Activated CD4-positive, alpha-beta T cell treated with anti-CD3 and anti-CD28 coated beads for 48 hours (primary cell): ENCODE measurements at places on chromosomes 2 and 18.

GRCh38 chr18:76589866-76590265 lies 94.8 kb upstream of the ZNF516 start:
- DNase-seq = no peak

- peak; percentile 81 for DNase-seq
These were observed 206.2 kb downstream of the ARL4C start for GRCh38 chr2:234290671-234291070.

DNA sequence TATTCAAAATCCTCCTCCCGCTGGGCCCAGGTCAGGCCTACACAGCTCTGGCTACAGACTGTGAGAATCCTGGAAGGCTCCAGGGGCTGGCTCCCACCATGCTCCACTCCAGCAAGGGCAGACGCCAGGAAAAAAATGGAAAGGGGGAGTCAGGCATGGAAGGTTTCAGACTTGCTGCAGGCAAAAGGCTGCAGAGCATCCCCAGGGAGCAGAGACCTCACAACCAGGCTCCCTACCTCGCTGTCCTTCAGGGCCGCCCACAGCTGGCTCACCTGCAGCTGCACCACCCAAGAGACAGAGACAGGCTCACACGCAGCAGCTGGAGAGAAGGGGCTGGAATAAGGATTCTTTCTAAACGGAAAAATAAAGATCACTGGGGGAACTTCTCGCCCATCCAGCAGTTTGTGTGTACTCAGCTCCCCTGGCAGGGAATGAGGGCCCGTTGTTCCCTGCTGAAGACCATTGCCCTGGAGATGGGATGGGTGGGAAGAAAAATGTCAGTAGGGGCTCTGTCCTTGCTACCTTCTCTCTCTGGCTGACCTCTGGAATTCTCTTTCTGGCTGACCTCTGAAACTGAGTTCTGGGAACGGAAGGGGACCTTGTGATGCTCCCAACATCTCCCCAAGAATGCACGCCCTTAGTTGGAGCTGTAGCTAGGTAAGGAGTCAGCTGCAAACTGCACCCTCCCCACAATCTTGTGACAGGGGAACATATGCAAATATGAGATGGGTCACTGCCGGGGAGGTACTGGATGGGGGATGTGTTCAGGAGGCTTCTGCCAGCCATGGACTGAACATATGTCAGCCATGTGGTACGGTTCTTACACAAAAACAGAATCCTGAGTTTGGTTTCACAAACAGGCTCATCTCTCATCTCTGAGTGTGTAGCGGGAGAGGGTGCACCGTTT lies 34.5 kb downstream of the BCL2 start:
- DNase-seq = peak; percentile 18

- DNase-seq = no peak
These were observed 8.3 kb downstream of the EFR3B start for GRCh38 chr2:25050128-25050527.

DNA sequence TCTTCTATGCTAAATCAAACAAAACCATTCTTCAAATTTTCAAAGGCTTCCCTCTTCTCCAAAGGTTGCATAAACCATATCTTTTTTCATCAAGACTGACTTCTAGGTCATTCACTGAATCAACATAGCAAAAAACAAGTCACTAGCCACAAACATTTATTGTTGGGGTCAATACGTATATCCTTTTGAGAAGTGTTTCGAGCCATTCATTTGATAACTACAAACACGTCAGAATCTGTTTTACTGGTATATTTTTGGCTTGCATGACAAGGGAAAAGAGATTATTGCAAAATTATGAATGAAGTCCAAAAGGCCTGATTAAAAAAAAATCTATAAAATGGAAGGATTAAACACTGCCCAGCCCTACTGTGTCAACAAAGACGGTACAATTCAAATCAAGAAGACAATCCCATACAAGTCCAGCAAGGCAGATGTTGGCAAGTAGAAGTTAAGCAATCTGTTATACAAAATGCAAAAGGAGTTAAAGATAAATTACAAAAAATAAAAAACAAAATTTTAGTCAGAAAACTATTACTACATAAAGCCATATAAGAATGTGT lies 222.4 kb downstream of the SRBD1 start:
- no peak for DNase-seq

GRCh38 chr2:121101093-121101715 lies 183.8 kb downstream of the TFCP2L1 start:
- DNase-seq = no peak

GRCh38 chr2:200422532-200423261 lies 87.2 kb downstream of the KCTD18 start:
- DNase-seq = no peak

- no peak for DNase-seq
These were observed 7.1 kb downstream of the ZNF532 start for GRCh38 chr18:58871514-58872420.

DNA sequence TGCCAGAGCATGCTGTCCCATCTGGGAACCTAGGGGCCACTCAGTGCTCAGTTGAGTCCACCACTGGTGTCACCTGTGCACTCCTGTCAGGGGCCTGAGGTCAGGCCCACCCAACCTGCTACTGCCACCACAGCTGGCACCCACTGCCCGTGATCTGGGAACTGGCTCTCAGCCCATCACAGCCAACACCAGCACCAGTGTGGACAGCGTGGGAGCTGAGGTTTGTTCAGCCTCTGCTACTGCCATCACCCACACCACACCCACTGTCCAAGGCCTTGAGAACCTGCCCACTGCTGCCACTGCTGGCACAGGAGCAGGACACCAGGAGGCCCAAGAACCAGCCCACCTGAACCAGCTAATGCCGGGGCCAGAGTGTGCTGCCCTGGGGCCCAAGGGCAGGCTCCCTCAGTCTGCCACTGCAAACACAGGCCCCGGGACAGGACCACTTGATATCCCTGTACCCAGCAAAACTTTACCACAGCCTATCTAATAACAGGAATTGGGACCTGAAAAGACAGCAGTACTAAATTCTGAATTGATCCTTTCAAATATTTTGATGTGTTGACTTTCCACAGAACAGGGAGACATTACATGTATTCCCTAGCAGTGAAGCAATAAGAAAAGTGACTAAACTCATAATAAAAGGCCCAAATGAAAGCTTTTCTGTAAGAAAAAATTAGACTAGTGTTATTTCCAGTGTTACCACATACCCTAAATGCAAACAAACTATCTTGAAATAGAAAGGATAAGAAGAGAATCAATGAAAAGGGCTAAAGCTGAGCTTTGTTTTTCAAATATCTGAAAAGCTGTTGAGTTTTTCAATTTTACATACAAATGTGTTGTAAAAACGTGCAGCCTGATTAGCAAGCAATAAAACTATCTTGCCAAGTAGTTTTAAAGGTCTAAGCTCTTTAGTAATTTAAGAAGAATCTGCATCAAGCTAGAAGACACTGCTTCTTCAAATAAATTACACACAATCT lies 640.7 kb downstream of the METTL4 start:
- DNase-seq = no peak

DNA sequence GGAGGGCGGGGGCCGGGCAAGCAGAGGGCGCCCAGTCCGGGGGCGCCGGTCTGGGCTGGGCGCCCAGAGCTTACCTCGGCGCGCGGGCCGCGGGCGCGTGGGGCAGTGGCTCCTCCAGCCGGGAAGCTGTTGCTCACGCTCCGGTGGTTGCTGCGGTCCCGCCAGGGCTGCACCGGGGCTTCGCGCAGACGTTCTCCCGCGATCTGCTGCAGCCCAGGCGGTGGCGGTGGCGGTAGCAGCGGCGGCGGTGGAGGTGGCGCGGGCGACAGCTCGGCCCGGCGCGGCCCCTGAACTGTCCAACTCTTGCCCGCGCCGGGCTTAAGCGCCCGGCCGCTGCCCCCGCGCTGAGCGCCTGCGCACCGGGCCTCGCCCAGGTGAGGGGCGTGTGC lies 391 bp downstream of the ZNF385B start:
- peak; percentile 18 for DNase-seq

GRCh38 chr2:18558458-18558857 lies 2.0 kb downstream of the RDH14 start:
- no peak for DNase-seq

GRCh38 chr18:51234117-51235008 lies 36.9 kb upstream of the MEX3C start:
- no peak for DNase-seq
